ENCODE measurements at places on chromosomes 2 and 18.
A peak's percentile ranks its signal among the peaks of the same experiment; 100 is the strongest.

DNA sequence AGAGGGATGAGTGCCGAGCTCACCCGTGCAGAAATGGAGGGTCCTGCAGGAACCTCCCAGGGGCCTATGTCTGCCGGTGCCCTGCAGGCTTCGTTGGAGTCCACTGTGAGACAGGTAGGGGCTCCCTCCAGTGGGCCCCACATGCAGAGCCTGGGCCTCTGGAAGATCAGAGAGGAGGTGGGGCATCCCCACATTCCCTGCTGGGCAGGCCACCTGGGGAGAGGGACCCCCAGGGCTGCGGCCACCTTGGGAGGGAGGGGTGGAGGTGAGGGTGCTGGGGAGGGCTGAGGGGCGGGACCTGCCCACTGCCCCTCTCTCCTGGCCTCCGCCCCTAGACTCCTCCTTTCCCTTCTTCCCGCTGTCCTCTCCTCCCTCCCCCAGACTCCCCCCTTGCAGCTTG lies 38.5 kb downstream of the MTERF4 start:
- no peak for DNase-seq

DNA sequence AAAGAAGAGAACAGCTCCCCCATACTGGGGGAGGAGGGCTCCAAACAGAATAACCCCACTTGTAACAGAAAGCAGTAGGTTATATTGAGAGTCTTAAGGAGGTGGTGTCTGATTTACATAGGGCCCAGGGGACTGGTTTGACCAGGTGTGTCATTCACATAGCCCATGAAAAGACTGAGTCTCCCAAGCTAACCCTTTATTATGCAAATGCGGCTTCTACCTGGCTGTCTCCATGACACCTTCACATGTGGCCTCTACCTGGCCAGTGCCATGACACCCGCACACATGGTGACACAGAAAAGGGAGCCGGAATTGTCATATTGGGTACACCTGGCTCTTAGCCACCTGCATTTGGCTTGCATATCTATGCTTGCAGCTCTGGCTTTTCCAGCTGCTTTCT lies 1057.2 kb upstream of the PIK3C3 start:
- no peak for DNase-seq

- no peak for DNase-seq
Observed at GRCh38 chr2:241003047-241003360, 4.6 kb downstream of the SNED1 start.

GRCh38 chr18:60684843-60685513 lies 312.4 kb upstream of the MC4R start:
- peak; percentile 6 for DNase-seq

- no peak for DNase-seq
Observed at GRCh38 chr2:240872317-240873097, 3.9 kb downstream of the AGXT start.

DNA sequence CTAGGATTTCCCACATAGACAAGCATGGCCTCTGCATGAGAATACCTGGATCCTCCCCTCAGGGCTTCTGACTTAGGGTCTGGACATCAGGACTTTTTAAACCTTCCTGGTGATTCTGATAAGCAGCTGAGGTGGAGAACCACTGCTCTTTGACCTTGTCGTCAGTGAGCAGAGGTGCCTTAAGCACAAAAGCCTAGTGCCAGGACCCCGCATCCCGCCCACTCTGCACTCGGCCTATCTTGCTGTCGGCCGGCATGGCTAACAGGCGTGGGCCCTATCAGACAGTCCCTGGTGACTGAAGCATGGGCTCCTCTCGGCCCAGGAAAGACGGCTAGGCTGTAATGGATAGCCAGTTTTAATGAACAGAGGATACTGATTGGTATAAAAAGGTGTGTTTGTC lies 6.2 kb downstream of the ANKRD23 start:
- DNase-seq, result no peak

GRCh38 chr2:221500501-221501209 lies 71.4 kb downstream of the EPHA4 start:
- DNase-seq, result no peak

DNA sequence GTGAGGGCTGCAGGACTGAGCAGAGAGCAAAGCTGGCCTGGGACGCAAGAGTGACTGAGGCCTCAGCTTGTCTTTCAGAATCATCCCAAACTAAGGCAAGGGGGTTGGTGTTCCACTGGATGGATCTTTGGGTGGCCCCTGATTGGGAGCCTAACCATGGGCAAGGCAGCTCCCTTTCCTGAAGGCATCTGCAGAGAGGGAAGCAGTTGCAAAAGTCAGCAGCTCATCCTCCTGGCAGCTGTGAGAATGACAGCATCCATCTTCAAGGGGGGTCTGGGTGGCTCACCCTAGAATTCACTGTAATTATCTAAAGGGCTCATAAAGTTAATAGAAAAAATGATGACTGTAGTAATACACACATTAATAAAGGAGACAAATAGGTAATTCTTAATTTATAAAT lies 46.5 kb upstream of the RAB31 start:
- DNase-seq, result no peak

DNA sequence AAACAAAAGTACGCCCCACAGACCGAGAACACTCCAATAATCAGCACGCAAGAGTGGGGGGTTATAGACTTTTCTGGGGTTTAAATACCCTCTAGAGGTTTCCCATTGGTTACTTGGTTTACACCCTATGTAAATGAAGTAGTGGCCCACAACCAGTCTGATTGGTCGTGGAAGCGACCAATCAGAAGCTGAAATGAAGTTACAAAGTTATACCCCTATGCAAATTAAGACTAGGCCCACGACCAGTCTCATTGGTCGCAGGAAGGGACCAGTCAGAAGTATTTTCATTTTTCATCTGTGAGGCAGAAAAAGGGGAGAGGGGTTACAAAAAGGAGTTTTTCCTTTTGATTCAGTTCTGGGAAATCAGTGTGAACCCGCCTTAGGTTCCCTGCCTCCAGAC lies 55.3 kb upstream of the YWHAQ start:
- DNase-seq, result no peak

- DNase-seq, result no peak
Observed at GRCh38 chr2:88638743-88639142, 11.5 kb upstream of the EIF2AK3 start.

- peak; percentile 50 for DNase-seq
Observed at GRCh38 chr2:10124538-10125045, 2.1 kb downstream of the RRM2 start.

GRCh38 chr2:121860758-121861227 lies 105.3 kb downstream of the TSN start:
- DNase-seq, result no peak

- no peak for DNase-seq
Observed at GRCh38 chr18:74914648-74915047, 294.3 kb downstream of the PTGR3 start.

DNA sequence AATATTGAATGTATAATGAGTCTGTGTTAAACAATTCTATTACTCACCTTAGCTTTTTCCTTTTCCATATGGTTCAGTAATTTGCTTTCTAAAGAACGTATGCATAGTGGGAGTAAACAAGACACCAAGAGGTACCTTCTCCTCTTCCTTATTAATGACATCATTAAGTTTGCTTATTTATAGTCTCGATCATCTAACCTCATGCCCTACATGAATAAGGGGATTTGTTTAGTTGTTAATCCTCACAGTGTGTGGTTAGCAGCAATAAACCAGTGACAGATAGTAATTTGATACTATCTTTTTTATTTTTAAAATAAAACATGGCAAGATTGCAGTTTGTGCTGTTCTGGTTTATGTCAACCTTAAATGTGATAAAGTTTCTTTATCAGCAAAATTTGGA lies 69.7 kb downstream of the COBLL1 start:
- no peak for DNase-seq

GRCh38 chr2:186554850-186555671 lies 34.8 kb upstream of the ITGAV start:
- DNase-seq, result no peak

- DNase-seq, result no peak
Observed at GRCh38 chr18:33369711-33370449, 70.6 kb downstream of the CCDC178 start.

DNA sequence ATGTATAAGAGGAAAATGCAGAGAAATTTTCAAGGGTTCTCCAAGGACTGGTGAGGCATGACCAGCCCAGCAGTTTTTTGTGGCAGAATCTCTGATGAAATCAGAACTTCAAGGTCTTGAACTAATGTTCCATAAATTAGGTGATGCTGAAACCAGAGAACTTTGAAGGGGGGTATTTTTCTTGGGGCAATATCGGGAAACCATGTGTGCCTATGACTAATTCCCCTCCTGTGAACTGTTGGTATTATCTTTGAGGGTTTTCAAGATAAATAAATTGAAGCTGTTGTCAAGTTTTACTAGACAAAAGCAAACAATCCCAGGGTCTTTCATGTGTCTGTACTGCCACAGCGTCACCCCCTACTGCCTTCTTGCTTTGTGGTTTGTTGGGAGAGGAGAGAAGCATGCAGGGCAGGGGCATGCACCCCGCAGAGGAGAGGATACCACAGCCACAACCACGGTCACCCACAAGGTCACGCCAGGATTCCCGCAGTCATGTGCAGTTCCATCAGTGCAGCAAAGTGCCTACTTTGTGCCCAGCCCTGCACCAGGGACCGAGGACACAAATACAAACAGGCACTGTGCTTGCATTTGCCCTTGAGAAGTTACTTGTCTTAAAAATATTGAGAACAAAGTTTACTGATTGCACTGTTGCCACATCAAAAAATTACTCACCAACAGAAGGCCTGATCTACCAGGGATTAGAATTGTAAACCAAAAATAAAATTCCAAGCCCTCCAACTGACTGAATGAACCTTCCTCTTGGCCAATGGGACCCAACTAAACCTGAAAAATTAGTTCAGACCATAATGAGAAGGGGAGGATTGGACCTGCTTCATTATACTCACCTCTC lies 413.3 kb upstream of the TRIB2 start:
- DNase-seq, result no peak

DNA sequence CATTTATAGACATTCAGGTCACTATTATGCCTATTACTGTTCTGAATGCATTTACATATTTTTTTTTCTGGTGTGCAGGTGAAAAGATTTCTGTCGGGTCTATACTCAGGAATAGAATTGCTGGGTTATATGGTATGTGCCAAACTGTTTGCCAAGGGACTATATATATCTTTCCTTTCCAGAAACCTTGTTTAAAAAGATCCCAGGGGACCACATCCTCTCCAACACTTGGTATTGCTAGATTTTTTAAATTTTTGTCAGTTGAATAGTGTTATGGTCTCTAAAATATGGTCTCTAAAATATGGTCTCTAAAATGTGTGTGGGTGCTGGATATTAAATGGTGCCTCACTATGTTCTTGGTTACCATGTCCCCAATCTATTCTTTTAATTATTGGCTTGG lies 131.3 kb downstream of the INSIG2 start:
- no peak for DNase-seq

- no peak for DNase-seq
Observed at GRCh38 chr2:27408601-27409320, 630 bp downstream of the PPM1G start.

DNA sequence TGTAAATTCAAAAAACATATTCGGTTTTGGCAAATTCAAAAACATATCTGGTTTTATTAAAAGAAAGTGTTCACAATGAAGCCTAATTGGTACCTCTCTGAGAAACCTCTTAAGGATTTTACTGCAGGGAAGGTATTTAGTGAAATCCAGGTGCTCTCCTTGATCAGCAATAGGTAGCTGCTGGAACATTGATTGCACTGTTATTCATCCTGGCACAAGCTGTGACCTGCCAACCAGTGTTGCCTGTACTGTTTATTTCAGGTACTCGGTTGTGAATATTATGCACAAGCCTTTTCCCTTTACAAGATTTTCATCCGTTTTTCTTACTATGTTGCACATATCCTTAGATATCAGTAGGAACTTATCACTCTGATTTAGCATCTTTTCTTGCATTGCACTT lies 155.8 kb upstream of the ZEB2 start:
- DNase-seq, result no peak

DNA sequence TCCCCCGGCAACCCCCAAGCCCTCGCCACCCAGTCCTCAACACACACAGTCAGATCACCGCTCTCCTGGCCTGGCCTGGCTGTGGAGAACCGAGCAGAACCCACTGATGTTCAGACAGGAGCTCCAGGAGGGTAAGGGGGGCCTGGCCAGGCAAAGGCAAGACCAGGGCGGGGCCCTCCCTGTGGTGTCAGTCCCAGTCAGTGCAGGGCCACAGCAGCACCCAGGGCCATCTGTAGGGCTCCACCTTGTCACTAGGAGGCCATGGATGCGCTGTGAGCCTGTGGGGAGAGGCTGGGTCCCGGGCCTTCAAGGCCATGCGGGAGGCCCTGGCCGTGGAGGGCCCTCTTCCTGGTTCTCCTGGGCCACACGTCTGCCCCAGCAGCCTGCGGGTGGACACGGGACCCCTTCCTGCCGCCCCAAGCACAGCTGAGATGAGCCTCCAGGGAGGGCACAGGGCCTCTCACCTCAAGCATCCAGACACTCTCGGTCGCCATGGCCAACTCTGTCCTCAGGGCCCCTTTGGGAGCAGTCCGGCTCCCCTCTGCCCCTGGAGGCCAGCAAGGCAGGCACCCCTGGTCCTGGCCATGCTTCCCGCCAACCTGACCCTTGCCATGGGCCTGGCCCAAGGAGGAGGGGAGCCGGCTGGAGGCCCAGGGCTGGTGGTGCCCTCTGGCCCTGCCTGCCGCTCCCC lies 2.0 kb downstream of the ANO7 start:
- DNase-seq, result no peak

DNA sequence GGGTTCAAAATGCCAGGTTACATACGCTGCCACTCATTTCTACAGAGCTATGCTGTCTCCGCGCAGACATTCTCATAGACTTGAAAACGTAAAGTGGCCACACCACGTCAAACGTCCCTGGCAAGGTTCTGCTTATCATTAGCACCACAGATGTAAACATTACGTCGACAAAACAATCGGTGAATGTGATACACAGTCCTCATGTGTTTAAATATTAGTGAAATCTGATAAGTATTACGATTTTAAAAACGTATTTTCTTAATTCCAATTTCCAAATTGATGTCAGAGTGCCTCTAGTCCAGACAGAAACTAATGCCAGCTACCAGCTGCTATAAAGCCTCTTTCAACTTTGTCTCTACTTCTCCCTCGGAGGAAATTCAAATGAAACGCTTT lies 1.2 kb downstream of the STK17B start:
- DNase-seq, result no peak

All from NCI-H2029 (cell line).